RKO (cell line): ENCODE measurements at places on chromosomes 16 and 17.
A peak's percentile ranks its signal among the peaks of the same experiment; 100 is the strongest.

DNA sequence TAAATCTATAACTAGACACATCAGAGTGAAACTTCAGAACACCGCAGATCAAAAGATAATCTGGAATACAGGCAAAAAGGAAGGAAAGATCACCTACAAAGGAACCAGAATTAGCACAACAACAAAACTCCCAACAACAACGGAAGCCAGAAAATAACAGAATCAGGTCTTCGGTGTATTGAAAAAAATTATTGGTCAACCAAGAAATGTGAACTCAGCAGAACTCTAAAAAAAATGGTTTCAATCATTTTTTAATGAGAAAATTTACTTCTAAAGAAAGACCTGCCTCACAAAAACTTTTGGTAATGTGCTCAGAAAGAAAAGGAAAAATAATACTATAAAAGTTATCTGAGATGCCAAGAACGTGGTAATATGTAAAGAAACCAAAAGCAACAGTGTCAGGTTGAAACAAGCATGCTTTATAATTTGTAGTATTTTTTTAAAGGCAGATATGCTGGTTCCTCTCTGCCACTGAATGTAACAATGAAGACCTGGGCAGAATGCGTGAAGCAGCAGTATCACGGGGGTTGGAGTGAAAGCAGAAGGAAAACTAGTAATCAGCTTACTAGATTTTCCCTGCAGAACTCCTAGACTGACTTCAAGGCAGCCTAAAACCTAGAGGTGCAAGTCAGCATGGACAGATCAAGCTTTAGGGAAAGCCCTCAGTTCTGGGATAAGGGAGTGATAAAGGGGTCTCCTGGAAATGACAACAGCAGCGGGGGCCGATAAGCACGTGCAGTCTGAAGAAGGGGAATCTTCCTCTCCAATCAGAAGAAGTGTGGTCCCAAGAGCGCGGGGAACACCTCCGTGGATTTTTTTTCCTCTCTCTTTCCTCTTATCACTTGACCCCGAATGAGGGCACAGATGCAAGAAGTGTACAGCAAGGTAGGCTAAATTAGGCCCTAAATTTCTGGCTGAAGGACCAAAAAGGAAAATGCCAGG, 80.9 kb upstream of the TEKT1 start:
- no peak for DNase-seq

- DNase-seq = no peak
Observed at GRCh38 chr17:22516861-22517636, 824.7 kb downstream of the KCNJ18 start.

DNA sequence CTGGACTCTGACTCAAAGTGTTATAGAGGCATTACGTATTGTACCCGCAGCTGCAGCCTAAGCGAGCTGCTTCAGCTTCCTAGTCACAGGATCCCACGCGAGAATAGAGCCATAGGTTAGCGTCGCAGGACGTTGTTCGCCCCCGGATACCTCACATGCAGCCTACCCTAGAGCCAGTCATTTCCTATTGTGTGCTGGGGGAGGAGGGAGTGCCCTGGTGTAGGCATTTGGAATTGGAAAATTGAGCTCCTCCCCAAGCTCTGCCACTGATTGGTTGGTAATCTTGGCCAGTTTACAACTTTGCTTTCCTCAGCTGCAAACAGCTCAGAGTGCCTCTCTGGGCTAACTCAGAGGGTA, 530 bp downstream of the NAA60 start:
- peak; percentile 92 for DNase-seq

- no peak for DNase-seq
Observed at GRCh38 chr16:62014319-62014923, 21.8 kb downstream of the CDH8 start.

DNA sequence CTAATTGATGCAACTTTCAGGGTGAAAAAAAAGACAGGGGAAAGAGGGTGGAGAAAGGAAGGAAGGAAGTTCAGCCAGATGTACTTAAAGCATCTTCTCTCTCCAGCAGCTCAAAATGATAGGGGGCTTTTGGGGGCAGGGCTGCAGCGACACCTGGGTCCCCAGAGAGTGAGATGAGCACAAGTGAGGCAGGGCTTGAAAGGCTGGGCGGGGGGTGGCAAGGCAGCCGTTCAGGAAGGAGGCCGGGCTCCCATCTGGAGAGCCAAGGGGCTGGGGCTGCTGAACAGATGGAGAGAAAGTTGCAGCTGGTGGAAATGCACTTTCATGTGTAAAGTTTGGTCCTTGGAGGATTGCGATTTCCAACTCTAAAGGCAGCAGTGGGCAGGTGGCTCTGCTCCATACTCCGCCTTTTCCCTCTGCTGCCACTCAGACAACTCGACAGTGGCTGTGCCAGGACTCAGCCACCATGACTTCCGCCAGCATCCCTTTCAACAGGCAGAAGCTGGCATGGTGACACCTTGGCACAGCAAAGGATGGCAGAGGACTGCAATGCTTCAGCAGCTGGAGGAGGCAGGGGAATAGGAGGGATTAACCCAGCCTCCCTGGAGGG, 7.7 kb downstream of the SLC35B1 start:
- DNase-seq = no peak

GRCh38 chr17:179781-180380, 1.6 kb downstream of the DOC2B start:
- no peak for DNase-seq

DNA sequence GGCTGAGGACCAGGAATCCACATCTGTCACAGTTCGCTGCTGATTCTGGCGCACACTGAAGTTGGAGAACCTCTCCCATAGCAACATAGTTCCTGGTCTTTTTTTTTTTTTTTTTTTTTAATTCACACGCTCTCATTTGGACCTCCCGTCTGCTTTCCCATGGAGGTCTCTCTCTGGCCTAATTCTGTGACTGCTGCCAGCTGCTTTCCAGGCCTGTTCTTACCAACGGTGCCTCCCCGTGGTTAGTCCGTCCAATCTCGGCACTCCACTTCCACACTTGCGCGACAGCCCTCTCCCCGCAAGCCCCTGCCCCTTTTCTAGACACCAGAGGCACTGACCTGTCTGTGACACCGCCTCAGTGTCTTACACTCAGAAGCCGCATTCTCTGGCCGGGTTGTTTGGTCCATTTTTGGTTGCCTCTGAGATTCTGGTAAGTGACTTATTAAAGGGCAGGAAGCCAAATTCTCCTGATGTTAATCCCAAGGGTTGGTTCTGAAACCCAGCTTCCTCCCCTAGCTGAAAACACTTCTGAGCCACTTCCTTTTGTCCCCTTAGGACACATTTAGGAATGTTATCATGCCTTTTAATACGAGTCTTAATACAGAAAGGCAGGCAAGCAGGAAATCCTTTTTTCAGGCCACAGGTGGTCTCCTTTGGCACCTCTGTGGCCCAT, 1.1 kb upstream of the AKTIP start:
- DNase-seq = peak; percentile 16

DNA sequence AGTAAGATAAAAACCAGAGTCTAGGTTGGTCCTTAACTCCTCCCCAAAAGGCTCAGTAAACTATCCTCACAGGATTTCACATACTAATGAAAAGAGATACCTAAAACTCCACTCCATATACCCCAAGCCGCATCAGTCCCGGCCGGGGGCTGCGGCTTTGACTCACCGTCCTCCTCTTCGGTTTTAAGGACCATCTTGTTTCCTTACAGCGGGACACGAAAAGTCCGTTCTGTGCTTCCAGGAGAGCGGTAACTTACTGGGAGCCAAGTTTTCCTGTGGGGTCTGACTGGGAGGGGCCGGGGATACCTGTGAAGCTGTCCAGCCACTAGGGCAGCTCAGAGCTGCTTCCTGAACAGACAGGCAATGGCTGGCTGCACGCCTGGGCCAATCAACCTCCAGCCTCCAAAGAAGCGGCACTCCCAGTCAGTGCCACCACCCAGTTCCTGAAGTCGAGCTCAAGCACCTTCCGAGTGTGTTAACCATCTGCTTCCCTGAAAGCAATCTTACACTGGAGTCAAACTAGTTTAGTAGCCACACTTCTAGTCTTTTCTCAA, 45.5 kb downstream of the CYTH1 start:
- DNase-seq = no peak

- no peak for DNase-seq
Observed at GRCh38 chr16:15827299-15827698, 29.5 kb downstream of the MYH11 start.

DNA sequence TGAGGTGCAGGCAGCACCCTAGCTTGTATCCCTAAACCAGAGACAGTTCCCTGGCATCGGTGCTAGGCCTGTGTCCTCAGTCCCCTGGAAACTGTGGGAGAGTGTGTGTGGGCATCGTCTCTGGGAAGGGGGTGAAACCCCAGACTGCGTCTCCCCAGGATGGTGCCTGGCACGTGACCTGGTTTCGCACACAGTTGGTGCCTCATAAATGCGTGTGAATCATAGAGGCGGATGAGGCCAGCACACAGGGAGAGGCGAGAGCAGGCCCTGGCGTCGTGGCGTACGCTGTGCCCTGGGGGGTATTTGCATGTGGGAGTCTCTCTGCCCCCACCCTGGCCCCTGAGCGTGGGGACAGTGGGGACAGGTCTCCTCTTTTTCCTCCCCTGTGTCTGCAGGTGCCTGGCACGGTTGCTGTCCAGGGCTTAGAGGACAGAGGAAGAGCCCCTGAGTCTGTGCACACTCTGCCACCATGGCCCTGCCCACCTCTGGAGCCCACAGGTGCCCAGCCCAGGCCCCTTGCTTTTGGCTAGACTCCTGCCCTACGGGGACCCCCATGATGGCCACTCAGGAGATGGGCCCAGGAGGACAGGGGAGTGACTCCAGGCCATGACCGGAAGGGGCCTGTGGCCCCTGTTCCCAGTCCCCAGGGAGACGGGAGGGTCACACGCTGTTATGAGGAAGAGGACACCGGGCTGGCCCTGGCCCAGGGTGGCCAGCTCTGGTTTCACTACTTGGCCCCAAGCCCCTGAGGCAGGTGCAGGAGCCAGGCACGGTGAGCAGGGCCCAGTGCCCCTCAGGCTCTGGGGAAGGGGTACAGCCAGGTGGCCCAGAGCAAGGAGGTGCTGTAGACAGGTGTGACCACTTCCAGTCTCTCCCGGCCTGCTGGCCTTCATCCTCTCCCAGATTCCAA, 1.3 kb upstream of the FSCN2 start:
- DNase-seq = no peak

DNA sequence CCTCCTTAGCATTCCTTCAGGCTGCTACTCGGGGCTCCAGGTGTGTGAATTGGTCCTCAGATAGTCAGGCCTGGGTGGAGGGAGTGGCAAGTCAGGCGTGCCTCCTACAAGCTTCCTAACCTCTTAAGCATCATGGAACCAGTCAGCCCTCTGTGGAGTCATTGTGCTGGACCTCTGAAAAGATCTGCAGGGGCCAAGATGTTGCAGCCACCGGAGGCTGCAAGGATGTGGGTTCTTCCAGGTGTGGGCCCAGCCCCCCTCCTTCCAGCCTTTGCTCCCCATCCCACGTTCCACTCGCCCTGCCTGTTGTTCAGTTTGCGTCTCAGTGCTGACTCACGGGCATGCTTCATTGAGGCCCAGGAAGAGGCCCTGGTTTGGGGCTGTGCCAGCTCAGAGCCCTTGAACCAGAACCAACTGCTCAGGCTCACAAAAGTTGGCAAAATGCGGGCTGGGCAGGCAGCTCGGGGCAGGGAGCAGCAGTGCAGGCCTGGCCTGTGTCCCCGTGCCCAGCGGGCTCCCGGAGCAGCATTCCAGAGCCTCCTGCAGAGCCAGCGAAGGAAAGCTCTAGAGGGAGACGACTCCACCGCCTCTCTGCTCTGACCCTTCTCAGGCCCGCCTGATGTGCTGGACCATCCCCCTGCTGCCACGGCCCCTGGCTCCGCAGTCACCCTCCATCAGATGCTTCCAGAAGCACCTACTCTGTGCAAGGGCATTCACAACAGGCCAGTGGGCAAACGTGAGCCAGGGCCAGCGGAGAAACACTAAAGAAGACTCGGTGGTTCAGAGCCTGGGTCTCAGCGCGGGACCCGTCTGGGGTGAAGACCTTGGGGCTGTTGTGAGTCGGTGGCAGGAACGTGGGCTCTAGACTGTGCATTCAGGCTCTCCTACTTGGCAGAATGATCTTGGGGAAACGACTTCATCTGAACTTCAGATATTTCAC, 7.5 kb downstream of the LDHD start:
- DNase-seq = peak; percentile 88

DNA sequence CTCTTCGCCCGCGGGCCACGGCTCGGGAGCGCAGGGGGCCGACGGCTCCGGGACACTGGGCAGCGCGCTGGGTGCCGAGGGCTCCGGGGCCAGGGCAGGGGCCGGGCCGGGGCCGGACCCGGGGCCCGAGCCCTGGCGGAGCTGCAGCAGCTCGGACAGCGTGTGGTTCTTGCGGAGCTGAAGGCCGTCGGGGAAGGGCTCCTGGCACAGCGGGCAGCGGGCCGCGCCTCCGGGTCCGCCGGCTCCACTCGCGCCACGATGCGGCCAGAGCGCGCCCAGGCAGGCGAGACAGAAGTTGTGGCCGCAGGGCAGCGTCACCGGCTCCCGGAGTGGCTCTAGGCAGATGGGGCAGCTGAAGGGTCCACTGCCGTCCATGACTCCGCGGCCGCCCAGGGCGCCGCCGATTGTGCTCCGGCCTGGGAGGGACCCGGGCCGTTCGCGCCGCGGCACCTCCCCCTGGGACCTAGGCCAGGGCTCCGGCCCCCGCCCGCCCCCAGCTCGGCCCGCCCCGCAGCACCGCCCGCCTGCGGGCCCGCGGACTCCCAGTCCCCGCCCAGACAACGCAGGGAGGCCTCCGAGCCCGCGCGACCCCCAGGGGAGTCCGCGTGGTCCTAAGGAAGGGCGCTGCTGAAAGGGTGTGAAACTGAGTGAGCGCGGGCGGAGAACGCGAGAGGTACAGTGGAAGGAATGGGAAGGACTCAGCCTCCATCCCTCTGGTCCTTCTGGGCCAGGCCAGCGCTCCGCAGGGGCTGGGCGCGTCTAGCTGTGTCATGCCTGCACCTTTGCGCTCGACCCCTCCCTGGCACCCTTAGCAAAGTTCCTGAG, at the start of gene TRIM47:
Gene TRIM47, minus strand, starts transcription at position 408 of the 825 bp plus-strand sequence. Its CDS starts 33 bp downstream, at position 375.
- DNase-seq = peak; percentile 76

DNA sequence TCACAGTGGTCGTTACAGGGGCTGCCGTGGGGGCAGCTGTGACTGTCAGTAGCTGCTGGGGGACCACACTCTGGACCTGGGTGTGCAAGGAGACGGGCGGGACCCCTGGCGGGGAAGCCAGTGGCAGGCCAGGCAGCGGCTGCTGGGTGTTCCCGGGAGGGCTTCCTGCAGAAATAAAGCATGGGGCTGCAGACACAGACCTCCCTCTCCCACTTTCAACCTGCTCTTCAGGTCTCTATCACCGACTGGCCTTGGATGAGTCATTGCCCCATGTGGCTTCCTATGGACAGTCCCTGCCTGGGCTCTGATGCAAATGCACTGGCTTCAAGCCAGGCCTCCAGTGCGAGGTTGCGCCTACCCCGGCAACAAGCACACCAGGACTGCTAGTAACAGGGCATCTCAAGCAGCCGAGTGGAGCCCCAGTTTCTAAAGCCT, 17.2 kb downstream of the SREBF1 start:
- DNase-seq = peak; percentile 80
